ENCODE measurements at places on chromosomes 13 and 19. TPM values are rescaled to one million over a fixed set of nuclear protein-coding genes. Genes with fewer than 3 reads are reported as not detected.

- H3K4me3 ChIP-seq = no peak overlapping the region
- H3K27me3 ChIP-seq = peaks cover 51% of the 10 kb centered on the region
Observed at GRCh38 chr19:39645800-39646411, 9.8 kb upstream of the LGALS16 start.

DNA sequence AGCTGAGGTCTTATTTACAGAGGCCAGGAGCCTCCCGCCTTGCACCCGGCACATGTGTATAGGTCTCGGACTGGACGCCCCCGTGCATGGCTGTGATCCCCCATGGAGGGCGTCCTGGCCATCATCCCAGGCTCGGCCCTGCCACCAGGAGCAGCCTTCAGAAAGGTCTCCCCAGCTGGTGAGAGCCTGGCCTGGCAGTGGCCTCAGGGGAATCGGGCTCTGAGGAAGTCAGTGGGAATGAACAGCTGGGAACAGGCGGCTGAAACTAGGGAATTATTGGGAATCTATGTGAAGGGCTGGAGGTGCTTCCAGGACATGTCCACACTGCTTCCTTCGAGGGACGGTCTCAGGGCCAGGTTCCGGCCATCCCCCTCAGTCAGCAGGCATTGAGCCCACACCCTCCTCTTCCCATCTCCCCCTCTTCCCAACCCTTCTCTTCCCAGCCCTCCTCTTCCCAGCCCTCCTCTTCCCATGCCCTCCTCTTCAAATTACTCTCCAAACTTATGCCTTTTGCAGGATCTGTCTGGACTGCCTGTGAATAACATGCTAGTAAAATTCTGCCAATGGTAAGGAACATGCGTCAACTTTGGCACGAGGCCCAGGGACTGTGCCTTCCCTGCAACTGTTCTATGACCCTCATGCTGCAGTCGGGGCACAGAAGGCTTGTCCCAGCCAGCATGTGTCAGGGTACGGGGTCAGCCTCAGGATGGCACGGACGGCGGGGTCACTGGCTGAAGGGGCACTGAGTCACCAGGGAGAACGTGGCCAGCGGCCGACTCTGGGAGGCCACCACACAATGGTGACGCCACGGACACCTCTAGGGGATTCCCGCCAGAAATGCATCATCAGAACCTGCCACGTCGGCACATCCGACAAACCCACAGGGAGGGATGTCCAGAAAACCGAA, 24.2 kb upstream of the C13orf46 start:
- H3K27me3 ChIP-seq = no peaks in the 10 kb centered on the region
- no peak for DNase-seq
- peaks cover 20% of the 10 kb centered on the region for H3K36me3 ChIP-seq
- H3K4me3 ChIP-seq = no peak overlapping the region

DNA sequence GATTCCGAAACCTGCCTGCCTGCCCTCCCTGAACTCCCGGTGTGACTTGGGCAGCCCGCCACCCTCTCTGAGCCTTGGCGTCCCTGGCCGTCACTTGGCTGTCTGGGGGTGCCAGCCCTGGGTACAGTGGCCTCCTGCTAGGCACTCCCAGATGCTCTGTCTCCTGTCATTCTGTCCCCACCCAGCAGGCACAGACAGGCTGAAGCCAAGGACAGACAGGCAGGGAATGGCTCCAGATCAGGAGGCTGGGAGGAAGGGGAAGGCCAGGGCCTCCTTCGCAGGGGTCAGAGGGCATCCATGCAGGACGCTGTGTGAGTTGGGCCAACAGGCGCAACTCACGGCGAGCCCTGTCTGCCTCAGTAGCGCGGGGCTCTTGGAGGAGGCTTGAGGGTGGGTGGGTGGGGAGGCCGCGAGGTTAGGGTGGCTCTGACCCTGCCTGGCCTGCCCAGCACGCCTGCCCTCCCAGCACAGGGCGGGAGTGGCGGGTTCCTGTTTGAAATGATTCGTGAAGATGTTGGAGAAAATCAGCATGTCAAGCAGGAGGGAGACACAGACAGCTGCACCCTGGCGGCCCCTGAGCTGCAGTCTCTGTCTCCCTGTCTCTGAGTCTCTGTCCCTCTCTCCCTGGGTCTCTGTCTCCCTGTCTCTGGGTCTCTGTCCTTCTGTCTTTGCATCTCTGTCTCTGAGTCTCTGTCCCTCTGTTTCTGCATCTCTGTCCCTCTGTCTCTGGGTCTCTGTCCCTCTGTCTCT, 19.7 kb downstream of the KLHL26 start:
- H3K36me3 ChIP-seq = no peaks in the 10 kb centered on the region
- H3K27ac ChIP-seq = no peak overlapping the region
- no peak overlapping the region for H3K4me3 ChIP-seq
- peaks cover 5% of the 10 kb centered on the region for H3K4me1 ChIP-seq
- no peaks in the 10 kb centered on the region for H3K27me3 ChIP-seq

DNA sequence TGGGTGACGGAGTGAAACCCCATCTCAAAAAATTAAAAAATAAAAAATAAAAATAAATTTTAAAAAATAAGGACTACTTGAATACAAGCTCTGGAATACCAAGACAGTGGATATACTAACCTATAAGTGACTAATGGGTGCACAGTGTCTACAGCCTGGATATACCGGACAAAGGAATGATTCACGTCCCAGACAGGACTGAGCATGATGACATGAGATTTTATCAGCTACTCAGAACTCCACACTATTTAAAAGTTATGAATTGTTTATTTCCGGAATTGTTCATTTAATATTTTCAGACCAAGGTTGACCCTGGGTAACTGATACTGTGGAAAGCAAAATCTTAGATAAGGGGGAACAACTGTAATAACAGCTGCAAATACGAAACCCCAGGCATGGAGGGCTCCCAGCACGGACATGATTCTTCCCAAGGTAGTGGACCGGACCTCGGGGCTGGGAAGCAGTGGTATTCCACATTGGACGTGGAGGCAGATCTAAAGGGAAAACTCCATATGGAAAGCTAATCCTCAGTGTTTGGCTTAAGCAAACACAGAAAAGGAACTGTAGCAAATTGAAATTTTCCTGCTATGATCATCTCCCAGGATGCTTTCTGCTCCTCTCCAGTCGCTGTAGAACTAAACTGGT, 102.6 kb upstream of the TSHZ3 start:
- H3K27ac ChIP-seq = no peak overlapping the region
- H3K36me3 ChIP-seq = no peaks in the 10 kb centered on the region
- no peak overlapping the region for H3K4me3 ChIP-seq
- H3K4me1 ChIP-seq = no peaks in the 10 kb centered on the region
- DNase-seq = no peak

SHANK1 gene
- total RNA-seq = not detected

All from activated CD4-positive, alpha-beta T cell treated with anti-CD3 and anti-CD28 coated beads for 36 hours (primary cell).